ENCODE measurements at places on chromosomes 16 and 17.

GRCh38 chr17:75750661-75751423 is 14.2 kb downstream of the GALK1 start:
- DNase-seq, result no peak

GRCh38 chr16:31569360-31569717 is 41.6 kb downstream of the AHSP start:
- DNase-seq, result no peak

DNA sequence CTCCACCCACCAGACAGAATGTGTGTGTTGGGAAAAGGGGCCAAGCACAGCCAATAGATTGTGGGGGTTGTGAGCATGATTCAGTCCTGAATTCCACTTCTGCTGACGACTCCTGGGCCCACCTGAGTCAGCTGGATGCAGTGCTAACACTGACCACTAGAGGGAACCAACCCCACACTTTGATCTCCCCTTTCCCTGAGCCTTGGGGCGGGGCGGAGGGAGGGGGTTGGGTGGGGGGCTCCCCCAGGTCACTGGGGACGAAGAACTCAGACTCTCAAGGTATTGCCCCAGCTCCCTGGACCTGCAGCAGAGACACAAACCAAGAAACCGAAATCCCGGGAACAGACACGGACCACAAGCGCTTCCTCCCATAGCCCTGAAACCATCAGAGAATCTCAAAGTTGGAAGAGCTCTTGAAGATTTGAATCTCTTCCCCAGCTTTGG is 621 bp upstream of the CSHL1 start:
- DNase-seq, result peak; percentile 76

DNA sequence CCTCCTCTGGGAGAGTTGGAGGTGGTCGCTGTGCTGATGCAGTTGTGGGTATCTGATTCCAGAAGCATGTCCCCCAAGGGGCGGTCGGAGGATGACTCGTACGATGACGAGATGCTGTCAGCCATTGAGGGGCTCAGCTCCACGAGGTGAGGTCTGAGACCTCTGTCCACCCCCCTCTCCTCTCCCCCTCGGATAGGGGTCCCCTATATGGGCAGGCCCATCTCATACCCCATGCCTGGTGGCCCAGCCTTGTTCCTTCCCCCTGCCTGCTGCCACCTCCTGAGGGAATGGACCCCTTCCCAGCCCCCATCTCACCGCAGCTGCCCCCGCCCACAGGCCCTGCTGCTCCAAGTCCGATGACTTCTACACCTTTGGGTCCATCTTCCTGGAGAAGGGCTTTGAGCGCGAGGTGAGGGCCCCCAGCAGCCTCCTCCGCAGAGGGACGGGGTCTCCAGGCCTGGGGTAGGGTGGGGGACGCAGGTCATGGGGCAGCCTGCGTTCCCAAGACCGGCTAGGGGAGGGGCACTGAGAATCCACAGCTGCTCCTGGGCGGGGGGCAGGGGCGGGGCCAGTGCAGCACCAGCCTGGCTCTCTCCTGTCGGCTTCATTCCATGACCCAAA is 39.2 kb downstream of the ADCY7 start:
- DNase-seq, result no peak

DNA sequence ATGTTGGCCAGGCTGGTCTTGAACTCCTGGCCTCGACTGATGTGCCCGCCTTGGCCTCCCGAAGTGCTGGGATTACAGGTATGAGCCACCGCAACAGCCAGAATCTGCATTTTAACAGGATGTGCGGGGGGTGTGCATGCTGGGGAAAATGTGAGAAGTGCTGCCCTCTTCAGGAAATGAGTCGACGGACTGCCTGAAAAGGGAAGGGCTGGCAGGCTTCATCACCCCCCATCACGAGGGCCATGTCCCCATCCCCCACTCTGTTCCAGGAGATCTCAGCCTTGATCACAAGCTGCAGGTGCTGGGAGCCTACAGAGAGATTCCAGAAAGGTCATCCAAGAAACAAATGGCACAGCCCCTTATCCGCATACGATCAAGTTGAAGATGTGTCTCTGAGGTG is 195.3 kb upstream of the RPL38 start:
- no peak for DNase-seq

DNA sequence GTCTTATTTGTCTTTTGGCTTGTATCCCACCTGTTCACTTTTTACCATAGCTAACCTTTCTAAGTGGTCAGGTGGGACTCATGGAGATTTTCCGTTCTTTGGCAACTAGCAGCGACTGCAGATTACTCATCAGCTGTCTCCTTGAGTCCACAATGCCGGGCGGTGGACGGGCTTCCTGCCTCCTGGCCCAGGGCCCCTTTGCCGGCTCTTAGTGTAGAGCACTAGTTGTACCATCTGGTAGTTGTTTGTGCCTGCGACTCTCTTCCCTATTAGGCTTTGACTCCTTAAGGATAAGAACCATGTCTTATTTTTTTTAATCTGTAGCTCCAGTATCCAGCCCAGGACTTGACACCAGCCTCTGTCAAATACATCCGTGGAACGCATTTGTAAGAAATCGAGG is 399.9 kb downstream of the WWOX start:
- no peak for DNase-seq

All from memory B cell (primary cell).